ENCODE measurements at places on chromosomes 5 and 9.

GRCh38 chr5:54764102-54765090 is 221.0 kb downstream of the ESM1 start:
- no peak for DNase-seq

DNA sequence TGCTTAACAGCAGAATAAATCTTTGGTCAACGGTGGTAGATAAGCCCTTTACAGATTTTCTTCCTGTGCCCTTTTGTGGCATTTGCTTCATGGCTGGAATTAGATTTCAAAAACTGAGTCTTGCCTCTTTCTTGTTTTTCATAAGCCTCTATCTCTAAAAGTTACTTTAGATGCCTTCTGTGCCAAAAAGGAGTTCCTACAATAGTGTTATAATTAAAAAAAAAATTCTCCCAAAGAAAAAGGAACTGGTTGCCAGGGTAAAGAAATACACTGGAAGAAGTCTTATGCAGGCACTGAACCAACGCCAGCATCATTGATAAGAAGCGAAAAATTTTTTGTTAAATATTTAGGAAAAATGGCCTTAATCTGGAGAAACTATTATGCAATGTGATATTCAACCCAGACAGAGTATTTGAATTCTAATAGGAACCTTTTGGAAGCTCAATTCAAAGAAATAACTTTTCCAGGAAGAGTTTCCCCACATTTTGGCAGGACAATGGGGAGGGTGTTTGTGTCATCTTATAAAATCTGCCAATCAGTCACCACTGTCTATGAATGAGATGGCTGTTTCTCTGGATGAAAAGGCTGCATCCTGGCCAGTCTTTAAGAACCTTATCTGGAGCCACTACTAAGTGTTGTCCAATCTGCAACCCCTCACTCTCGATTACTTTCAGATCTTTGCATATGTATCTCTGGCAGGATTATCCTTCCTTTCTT is 608.1 kb downstream of the PDE4D start:
- DNase-seq, result no peak

DNA sequence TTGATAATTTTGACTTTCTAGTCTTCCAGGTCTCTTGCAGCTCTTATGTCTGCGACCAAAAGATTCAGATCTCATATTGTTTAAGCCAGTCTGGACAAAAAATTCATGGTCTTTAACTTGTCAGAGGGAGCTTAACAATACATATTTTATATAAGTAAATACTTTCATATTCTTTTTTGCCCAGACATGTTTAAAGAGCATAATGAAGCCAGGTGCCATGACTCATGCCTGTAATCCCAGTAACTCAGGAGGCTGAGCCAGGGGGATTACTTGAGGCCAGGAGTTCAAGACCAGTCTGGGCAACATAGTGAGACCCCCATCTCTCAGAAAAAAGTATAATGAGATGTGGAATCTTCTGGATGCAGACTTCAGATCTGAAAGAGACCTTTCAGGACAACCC is 69.8 kb downstream of the JMY start:
- DNase-seq, result no peak

DNA sequence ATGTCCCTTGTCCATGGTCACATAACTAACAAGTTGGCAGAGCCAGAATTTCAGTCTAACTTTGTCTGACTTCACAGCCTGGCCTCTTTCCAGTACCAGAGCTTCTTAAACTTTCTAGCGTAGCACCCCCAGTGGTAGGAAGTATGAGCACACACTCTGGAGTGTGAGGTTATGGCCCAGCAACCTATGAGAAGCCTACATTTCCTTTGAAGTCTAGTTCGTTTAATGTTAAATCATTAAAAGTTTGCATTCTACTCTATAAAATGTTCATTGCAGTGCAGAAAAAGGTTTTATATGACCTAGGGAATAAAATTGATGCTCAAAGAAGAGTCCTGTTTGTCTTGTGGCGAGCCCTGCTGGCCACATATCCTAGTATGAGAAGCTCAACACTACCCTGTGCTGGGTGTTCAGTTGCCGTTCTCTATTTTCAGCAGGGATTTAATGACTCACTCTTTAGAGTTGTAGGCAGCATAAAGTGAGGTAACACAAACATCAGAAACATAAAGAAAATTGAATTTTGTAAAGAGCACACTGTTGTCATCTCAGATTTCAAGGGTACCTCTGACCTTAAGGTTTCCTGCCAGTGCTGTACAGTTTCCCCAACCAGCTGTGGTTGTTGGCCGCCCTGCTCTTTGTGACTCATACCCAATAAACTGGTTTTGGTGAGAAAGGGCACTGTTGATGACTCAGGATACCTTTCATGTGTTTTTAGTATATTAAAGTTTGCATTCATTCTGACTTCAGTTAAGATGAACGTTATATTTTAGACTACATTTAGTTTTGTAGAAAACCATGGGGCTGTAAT is 14.3 kb downstream of the MCCC2 start:
- no peak for DNase-seq

DNA sequence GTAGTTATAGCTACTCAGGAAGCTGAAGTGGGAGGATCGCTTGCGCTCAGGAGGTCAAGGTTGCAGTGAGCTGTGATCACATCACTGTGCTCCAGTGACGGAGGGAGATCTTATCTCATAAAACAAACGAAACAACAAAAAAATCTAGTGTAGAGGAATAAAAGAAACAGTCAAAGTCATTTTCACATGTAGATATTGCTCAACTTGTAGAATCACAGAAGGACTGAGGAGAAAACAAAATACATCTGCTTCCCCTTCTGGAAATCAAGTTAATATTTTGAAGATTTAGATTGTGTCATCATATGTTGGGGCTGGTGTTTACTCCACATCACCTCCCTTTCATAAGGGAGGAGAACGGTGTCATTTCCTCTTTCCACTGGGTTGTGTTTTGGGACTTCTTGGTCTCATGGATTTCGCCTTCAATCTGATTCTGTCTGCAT is 8.2 kb upstream of the SLC46A2 start:
- DNase-seq, result no peak

GRCh38 chr5:169036079-169036805 is 264.7 kb downstream of the SLIT3 start:
- no peak for DNase-seq

DNA sequence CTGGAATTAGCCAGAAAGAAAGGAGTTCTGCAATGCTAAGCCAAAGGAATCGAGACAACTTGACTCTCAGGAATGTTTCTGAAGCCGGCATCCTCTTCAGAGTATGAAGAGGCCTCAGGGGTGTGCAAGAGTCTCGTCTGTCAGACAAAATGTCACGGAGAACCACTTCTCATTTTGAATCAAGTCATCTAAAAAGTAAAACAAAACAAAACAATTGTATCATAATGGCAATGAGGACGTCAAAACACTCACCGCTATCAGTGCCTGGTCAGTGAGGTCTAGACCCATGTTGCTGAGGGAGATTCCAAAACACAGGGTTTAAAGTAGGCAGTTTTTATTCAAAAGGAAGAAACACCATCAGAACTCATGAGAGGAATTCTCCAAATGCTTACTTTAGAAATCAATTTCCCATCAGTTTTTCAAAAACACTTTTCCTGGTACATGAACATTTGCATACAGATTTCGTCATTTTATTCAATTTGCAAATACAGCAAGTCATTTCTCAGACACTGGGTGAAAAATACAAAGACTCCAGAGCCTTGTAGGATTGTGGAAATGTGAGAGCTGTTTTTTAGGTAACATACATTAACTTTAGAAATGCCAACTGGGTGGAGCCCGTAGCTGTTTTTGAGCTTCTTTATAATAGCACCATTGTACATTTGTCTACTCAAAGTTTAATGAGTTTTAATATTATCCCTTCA is 89.5 kb upstream of the MAP3K1 start:
- no peak for DNase-seq

- DNase-seq, result no peak
These were observed at the start of gene CD14 for GRCh38 chr5:140633021-140633471. CD14 (minus strand) TSS chr5:140633175; CDS start chr5:140633071, 104 bp downstream.

- no peak for DNase-seq
These were observed 27.4 kb upstream of the POMT1 start for GRCh38 chr9:131475111-131475955.

GRCh38 chr5:66742083-66742895 is 146.1 kb downstream of the MAST4 start:
- DNase-seq, result no peak
